ENCODE measurements at places on chromosomes 2 and 18.

DNA sequence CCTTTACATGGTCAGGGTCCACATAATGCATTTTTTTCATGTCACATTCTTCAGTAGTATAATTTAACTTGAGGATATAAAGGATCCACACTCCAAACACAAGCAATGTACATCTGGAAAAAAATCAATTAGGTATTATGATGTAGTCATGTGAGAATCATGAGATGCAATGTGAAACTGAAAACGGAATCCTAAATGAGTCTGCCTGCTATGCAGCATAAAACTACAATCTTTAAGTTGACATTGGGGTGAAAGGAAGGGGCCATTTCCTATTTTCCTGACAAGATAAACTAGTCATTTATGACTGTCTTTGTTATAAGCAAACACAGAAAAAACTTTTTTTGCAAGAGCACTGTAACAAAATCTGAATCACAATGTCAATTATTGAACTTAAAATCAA lies 27.6 kb downstream of the ST3GAL5 start:
- no peak for DNase-seq

DNA sequence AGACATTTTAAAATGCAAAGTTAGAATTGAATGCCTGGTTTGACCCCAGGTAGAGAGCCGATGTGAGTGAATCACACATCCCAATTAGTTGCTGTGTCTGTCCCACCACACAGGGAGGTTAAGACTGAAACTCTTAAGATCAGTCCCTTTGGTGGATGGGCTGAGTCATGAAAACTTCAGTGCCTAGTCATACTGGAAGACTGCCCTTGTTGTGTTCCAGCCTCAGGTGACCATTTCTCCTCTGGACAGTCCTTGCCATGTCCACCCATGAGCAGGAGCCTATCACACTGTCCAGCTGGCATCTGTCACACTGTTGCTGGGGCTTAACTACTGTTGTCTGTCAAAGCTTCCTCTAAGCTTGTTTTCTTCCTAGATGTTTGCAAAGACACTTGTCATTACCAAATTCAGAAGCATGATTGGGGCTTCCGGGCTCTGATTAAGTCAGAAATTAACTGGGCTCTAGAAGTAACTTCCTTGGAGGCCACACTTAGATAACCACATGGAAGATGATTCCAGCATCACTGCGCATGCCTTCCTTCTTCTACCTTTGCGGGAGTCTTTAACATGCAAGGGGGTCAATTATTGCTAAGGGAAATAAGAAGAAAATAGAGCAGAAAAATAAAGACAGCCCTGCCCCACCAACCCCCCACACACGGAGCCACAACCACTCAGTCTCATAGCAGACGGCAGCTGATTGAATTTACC lies 21.3 kb downstream of the CYRIA start:
- no peak for DNase-seq

DNA sequence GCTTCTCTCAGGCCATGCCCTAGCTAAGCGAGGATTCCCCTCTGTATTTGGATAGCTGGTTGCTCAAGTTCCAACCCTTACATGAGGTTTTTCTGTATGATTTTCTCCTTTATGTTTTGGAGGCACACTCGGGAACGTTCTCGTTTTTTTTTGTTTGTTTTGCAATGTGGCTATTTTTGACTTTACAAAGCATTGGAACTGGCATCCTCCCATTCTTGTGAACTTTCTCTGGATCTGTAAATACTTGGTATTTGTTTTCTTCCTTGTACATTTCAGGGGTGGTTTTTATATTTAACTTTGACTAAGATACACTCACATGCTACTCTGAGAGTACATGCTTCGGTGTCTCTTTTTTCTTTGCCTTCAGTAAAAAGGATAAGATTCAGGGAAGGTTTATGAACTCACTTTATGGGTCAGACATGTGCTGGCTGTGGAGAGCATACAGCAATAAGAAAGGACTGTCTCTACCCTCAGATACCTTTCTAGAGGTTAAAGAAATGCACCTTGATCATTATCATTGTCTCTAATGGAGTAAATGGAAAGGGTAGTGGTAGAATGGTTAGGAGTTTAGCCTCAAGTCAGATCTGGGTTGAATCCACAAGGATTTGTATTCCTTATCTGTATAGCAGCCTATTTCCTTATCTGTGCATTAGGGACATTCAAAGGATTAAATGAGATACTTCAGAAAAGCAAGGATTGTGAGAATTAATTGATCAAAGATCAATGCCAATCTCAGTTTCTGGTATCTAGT lies 61.9 kb downstream of the MEIS1 start:
- no peak for DNase-seq

- no peak for DNase-seq
Measured at GRCh38 chr18:9708434-9709303, 568 bp downstream of the RAB31 start.

- no peak for DNase-seq
Measured at GRCh38 chr2:172249986-172250385, 147.3 kb upstream of the DLX2 start.

- no peak for DNase-seq
Measured at GRCh38 chr18:31553800-31554199, 37.9 kb upstream of the TTR start.

DNA sequence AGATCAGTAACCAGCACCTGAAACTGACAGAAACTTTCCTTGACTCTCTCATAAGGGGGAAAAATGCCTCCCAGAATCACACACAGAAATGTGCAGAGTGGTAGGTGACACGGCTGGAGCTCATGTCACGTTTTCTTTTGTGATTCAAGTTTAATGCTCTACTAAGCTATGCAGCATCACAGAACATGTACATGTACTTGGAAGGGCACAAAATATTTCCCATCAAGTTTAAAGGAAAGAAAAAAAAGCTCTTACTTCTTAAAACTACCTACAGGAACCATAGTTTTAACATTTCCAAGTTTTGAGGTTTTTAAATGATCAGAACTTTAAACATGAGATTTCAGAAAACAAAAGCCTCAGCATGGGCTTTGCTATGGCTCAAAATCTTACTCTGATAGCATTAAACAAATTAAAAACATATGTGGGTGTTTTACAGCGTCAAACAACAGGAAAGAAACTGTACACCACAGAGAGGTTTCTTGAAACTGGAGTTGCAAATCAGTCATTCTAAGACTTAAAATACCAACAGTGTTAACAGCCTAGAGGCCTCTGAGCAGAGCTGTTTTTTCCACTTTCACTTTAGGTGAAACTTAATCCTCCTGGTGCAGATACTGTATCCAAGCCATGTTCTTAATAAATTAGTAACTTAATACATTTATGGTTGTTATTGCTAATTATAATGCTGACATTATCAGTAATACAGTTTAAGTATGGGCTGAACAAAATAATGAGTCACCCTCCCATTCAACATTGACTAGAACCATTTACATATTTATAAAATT lies 30.1 kb downstream of the MBP start:
- DNase-seq = no peak

- no peak for DNase-seq
Measured at GRCh38 chr2:25103287-25103871, 61.5 kb downstream of the EFR3B start.

- no peak for DNase-seq
Measured at GRCh38 chr18:46711444-46711863, 45.4 kb downstream of the ST8SIA5 start.

- DNase-seq = no peak
Measured at GRCh38 chr2:192148620-192149321, 46.0 kb downstream of the TMEFF2 start.

DNA sequence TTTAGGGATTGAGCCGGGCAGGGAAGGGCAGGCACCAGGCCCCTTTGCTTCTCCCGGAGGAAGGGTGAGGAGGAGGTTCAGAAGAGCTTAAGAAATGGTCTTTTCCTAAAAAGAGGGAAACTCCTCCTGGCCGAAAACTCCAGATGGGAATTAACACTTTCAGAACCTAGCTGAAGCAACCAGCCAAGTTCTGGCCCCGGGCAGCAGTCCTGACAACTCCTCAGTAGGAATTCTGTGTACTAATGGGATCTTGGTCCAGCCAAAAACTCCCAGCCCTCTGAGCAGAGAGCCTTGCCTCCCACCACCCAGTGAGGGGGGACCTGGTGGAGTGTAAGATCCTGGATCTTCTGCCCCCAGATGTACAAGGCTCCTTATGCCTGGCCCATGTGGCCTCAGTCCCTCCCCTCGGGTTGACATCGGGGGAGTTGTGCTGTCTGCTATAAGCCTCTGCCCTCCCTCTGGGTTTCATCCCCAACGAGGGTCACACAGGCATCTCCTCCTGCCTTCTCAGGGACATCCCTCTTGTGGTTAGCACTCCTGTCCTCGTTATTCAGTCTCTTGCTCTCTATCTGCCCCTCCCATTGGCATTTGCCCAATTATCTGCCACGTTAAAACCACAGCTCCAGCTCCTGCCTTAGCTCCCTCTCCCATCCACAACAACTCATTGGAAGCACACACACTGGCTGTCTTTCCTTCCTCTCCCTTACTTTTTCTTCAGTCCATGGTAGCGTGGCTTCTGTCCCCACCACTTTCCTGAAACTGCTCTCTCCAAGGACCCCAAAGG lies 184.6 kb downstream of the CYP26B1 start:
- DNase-seq = no peak

DNA sequence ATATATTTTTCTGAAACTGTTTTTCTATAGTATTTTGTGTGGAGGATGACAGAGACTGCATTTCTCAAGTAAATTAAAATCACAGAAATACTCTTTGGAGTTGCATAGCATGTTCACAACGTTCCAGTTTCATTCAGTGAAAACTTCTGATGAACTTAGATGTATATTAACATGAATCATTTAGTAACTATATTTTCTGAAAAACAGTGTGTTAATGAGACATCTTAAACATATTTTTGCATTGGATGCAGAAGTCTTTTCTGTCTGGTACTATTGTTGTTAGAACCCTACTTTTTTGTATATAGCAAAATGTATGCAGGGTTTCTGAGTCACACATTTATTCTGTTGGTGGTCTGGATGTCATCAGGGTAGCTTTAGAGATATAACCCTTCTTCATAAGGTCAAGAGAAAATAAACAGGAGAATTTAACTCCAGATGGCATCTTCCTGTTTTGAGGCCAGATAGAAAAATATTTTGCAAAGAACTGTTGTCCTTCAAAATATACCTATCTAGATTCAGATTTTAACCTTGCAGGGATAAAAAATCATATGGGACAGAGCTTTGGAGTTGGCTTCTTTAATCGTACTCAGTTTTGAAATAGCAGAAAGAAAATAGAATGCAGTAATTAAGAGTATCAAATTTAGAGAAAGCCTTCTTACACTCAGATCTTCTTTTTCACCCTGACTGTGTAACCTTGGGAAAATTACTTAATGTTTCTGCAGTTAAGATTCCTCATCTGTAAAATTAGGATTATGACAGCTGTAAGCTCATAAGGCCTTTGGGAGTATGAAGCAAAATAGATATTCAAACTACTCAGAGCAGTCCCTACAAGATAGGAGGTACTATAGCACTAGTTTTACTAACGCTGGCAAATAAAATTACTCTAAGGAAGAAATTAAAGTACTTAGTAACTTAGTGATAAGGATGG lies 5.3 kb downstream of the COL3A1 start:
- no peak for DNase-seq

- peak; percentile 89 for DNase-seq
Measured at GRCh38 chr2:219309278-219309677, at the start of gene PTPRN. Gene PTPRN, minus strand, starts transcription at chr2:219309401. Its CDS starts 69 bp downstream, at chr2:219309332.

DNA sequence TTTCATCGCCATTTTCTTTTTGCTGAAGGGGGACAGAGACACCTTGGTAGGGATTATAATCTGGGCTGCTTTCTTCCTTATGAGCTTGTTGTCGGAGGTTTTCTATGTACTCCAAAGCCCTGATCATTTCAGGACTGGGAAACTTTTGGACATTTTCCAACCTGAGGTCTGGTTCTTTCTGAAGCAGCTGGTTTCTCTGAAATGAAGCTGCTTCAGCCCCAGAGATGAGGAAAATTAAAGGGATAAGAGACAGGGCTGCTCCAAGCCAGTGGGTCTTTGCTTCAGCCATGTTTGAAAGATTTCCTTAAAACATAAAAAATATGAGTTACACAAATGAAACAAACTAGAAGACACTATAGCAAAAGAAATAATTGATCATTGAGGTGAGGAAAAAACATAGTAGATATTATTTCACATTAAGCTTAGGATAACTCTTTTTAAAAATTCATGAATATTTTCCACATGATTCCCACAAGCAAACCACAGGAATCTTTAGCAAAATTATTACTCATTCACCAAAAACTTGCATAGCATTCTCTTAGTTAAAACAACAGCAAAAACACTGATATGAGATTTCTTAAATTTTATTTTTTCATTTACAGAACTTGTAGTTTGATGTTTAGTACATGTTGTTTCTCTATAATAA lies 3.0 kb downstream of the SCG2 start:
- no peak for DNase-seq

GRCh38 chr2:126227250-126227649 lies 428.7 kb upstream of the GYPC start:
- no peak for DNase-seq

- no peak for DNase-seq
Measured at GRCh38 chr2:8488001-8488738, 193.7 kb upstream of the ID2 start.

- DNase-seq = no peak
Measured at GRCh38 chr2:33529771-33530481, 53.5 kb downstream of the RASGRP3 start.

DNA sequence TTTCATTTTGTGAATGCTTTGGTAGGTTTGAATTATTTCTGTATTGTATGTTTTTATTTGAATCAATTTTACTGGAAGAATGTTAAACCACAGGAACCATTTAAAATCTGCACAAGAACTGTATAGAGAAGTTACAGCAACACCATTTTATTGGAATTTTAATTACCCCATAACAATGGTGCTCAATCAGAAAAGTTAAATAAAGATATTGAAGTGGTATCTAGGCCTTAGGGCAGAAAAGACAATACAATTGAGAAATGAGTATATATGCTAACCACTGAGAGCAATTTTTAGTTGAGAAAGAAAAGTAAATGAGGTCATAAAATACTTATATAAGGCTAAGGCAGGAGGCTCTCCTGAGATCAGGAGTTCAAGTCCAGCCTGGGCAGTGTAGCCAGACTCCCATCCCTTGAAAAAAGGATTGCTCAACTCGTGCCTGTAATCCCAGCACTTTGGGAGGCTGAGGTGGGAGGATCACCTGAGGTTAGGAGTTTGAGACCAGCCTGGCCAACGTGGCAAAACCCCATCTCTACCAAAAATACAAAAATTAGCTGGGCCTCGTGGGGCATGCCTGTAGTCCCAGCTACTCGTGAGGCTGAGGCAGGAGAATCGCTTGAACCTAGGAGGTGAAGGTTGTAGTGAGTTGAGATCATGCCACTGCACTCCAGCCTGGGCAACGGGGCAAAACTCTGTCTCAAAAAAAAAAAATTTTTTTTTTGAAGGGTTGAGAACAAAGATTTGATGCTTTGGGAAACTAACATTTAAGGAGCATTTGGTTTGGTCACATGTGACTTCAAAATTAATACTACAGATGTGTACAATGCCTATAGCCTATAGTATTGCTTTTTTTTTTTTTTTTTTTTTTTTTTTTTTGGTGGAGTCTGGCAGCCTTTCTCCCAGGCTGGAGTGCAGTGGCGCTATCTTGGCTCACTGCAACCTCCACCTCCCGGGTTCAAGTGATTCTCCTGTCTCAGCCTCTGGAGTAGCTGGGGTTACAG lies 212.9 kb upstream of the STON1 start:
- no peak for DNase-seq

DNA sequence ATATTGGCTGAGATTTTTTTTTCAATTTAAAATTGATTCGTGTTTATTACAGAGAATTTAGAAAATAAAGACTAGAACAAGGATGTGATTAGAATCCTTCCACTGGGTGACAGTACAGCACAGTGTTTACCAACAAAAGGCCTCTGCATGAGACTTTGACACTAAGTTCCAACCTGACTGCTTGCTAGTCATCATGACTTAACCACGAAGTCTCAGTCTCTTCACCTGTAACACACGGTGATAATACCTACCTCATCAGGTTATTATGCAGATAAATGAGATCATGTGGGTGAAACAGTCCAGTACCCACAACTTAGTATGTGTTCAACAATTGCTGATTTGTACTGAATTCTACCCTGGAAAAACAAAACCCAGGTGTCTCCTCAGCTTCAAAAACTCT lies 151.2 kb downstream of the STK39 start:
- DNase-seq = no peak
